Right atrium auricular region (tissue), 2 donors: ENCODE measurements at places on chromosomes 7 and 10. TPM values are rescaled to one million over a fixed set of nuclear protein-coding genes. Genes with fewer than 3 reads are reported as not detected.

The FAM107B gene
- 14.1 TPM for total RNA-seq

The TMEM178B gene
- total RNA-seq = 48.7 TPM

DNA sequence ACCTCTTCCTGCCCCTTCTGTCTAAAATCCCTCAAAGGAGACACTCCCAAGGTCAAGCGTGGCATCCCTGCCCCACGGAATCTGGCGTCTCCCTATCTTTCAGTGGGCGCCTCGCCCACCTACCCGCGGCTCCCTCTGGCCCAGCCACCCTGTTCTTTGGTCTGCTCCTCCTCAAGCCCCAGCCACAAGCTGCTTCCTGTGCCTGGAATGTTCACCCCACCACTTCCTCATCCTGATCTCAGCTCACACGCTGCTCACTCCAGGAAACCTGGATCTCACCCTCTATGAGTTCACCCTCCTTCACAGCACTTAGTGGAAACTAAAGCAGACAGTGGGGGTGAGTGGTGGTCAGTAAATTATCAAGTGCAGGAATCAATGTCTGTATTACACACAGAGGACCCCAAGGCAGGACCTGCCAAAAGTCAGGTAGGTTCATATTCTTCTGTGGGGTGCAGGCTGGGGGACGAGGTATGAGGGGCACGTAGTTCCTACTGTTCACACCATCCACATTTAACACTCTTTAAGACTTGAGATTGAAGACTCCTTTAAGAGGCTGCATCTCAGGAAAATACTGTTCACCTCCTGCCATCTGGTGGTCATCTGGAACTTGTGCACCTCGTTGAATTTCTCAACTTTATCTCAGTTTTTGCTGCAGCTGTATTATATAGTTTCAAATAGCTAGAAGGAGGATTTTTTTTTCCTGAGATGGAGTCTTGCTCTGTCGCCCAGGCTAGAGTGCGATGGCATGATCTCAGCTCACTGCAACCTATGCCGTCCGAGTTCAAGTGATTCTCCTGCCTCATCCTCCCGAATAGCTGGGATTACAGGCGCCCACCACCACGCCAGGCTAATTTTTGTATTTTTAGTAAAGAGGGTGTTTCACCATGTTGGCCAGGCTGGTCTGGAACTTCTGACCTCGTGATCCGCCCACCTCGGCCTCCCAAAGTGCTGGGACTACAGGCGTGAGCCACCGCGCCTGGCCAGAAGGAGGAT, 166.6 kb downstream of the ARHGAP21 start:
- H3K36me3 ChIP-seq = no peaks in the 10 kb centered on the region
- no peak overlapping the region for H3K27ac ChIP-seq
- H3K4me3 ChIP-seq = no peak overlapping the region
- no peaks in the 10 kb centered on the region for H3K27me3 ChIP-seq

DNA sequence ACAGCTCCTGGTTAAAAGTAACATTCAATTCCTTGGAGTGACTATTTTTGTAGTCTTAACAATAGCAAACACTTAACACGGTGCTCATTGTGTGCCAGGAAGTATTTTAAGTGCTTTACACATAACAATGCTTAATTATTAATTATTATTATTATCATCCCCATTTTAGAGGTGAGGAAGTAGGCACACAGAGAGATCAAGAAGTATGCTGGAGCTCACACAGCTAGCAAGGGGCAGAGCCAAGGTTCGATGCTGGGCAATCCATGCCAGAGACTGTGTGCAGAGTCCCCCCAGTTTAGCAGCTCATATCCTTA, 48.2 kb upstream of the SMNDC1 start:
- H3K36me3 ChIP-seq = no peaks in the 10 kb centered on the region
- peaks cover 8% of the 10 kb centered on the region for H3K4me1 ChIP-seq
- DNase-seq = no peak
- H3K4me3 ChIP-seq = no peak overlapping the region
- no peaks in the 10 kb centered on the region for H3K27me3 ChIP-seq

DNA sequence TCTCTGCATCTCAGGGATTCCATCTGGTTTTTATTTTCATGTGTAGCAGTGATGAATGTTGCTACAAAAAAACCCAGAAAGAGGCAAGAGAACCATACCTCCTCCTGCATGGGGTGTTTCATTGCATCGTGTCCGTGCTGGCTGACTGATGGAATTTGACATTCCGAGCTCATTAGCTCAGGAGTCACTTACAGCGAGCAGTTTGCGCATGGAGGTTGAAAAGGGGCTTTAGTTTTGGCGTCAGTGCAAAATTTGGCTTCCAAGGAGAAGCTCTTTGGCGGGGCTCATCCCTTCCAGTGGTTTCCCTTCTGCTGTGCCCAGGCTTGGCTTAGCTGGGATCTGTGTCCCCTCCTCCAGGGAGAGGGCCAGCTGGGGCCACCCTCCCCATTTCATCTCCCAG, 25.8 kb downstream of the EMX2 start:
- H3K27ac ChIP-seq = no peak overlapping the region
- no peak overlapping the region for H3K4me3 ChIP-seq
- no peaks in the 10 kb centered on the region for H3K27me3 ChIP-seq

DNA sequence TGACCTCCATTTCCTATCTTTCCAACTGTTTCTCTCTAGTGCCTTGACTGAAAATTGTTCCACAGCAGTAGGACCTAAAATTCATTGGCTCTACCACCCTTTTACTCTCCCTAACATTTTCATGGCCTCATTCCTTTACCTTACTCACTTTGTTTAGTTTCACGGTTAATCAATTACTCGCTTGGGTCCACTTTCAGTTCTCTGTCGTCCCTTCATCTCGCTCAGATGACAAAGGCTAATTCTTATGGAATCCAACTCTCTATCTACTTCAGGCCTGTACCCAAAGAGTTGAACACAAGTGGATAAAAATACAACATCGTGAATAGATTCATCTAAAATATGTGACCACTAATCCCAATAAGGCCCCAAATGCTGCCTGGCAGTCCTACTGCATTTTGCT, 85.9 kb upstream of the ADO start:
- H3K27me3 ChIP-seq = no peaks in the 10 kb centered on the region
- no peak overlapping the region for H3K27ac ChIP-seq
- H3K36me3 ChIP-seq = no peaks in the 10 kb centered on the region
- H3K4me3 ChIP-seq = no peak overlapping the region
- H3K4me1 ChIP-seq = no peaks in the 10 kb centered on the region

- H3K36me3 ChIP-seq = no peaks in the 10 kb centered on the region
- no peak overlapping the region for H3K4me3 ChIP-seq
- H3K27ac ChIP-seq = no peak overlapping the region
Observed at GRCh38 chr7:105188201-105188600, 174.2 kb downstream of the KMT2E start.
